SJSA1 (cell line): ENCODE measurements at places on chromosomes 6 and 20. TPM values are rescaled to one million over a fixed set of nuclear protein-coding genes. Genes with fewer than 3 reads are reported as not detected.
A peak's percentile ranks its signal among the peaks of the same experiment; 100 is the strongest.

GRCh38 chr6:156925718-156926607 is 148.8 kb downstream of the ARID1B start:
- DNase-seq, result no peak

- no peak for DNase-seq
Observed at GRCh38 chr6:138145402-138145801, 16.3 kb upstream of the ARFGEF3 start.

DNA sequence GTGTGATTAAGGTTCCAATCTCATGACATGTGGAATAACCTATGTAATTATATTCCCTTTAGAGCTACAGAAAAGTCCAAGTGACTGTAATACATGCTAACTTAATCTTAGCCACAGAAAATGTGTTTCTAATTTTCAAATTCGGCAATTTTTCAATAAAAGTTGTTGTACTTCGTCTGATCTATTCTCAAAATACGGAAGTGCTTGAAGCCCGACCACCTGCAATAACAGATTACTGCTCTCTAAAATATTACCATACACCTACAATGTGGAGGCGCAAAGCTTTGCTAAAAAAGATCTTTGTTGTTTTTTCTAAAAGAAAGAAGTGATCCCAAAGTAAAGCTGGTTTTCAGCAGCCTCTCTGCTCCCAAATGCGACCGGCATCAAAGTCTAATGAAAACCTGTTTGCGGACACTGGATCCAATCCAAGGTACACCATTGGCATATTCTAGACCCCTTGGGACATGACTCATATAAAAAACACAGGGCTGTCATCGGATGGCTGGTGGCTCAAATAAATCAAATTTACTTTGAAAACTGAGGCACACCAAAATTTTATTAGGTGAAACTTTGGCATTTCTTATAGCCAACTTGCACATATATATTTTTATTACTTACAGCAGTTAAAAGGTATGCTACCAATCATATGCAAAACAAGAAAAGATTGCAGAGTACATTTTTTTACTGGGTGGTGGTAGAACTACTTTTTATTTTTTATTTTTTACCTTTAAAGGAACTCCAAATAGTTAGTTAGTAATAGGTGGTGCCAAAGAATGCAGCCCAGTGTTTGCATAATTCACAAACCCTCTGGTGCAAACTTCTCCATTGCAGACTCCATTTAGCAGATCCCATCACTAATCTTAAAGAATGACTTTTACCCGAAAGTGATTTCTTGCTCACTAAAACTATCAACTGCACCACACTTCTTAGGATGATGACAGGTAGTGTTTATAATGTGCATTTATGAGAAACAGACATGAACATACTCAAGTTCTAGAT is 118.7 kb upstream of the TBX18 start:
- peak; percentile 20 for DNase-seq

GRCh38 chr6:96304997-96305396 is 216.6 kb upstream of the UFL1 start:
- no peak for DNase-seq

DNA sequence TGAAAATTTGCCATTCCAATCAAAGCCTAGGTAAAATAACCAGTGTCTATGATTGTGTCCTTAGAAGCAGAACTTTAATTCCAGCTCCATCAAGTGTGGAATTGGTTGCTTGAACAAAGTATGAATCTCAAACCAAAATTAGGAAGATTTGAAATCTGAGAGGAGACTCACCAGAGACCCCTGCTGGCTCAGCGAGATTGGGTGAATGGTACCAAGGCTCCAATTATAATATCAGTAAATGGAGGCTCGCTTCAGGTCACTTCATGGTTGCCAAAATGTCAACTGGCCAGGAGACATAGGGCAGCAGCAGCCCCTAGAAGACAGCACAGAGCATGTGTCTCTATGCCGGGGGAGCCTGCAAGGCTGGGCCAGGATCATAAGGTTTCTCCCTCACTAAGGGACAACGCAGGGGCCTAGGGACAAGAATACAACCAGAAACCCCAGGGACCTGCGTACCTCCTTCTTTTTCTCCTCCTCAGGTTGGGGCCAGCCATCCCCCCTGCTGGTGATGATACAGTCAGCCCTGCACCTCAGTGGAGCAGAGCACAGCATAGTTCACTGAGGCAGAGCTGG is 14.0 kb downstream of the RBL1 start:
- no peak for DNase-seq

- no peak for DNase-seq
Observed at GRCh38 chr6:67916399-67916798, 718.7 kb upstream of the ADGRB3 start.

DNA sequence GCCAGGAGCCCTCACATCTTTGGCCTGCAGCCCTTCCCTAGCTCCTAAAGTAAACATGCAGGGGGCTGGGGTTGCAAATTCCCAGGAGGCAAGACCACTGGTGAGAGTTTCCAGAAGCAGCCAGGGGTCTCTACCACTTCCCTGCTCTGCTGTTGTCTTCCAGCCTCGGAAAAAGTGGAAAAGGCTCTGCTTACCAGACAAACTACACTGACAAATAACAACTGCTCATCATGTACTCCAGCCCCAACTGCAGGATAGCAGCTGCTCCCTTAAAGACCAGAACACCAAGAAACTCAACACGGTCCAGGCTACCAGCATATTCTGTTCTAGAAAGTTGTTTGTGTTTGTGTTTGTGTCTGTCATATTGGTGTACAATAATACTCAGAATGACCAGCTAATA is 187.5 kb upstream of the MARCKS start:
- DNase-seq, result no peak

DNA sequence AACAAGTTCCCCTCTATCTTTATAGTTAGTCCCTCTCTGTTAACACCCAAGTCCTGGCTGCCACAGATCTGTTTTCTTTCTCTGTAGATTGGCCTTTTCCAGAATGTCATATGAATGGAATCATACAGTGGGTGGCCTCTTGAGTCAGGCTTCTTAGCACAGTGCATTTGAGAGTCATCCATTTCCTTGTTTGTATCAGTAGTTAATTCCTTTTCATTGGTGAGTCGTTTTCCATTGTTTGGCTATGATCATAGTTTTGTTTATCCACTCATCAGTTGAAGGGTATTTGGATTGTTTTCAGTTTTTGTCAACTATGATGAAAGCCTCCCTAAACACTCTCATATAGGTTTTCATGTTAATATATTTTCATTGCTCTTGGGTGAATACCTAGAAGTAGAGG is 248.3 kb downstream of the ARID1B start:
- DNase-seq, result no peak

Gene SPATS1
- not detected in 2 replicates for total RNA-seq

Gene PGC
- not detected in 2 replicates for total RNA-seq
